ENCODE measurements at places on chromosomes 4 and X. TPM values are rescaled to one million over a fixed set of nuclear protein-coding genes. Genes with fewer than 3 reads are reported as not detected.

The NLGN3 gene
- 0.26 TPM for total RNA-seq

The PABPC1L2B gene
- not detected for total RNA-seq

The RHOXF2B gene
- total RNA-seq = not detected

The TMSB15A gene
- 0.73 TPM for total RNA-seq

The BRS3 gene
- total RNA-seq = not detected

The PDZD4 gene
- 0.33 TPM for total RNA-seq

The HSD17B13 gene
- 0.13 TPM for total RNA-seq

The OTUD6A gene
- not detected for total RNA-seq

The SMS gene
- total RNA-seq = 167 TPM

The DUX4 gene
- total RNA-seq = not detected

The CFAP47 gene
- total RNA-seq = not detected

The EDA2R gene
- 10.9 TPM for total RNA-seq

The LDB2 gene
- total RNA-seq = 11.3 TPM

The CXorf65 gene
- not detected for total RNA-seq

The CORIN gene
- 2.4 TPM for total RNA-seq

The SPACA5 gene
- not detected for total RNA-seq

The BEX3 gene
- total RNA-seq = 275 TPM

The MTMR8 gene
- 0.07 TPM for total RNA-seq

The TMSB15C gene
- 1.3 TPM for total RNA-seq

The BEND2 gene
- total RNA-seq = not detected

Measured in smooth muscle cell of the pulmonary artery (primary cell).